ENCODE measurements at places on chromosomes 6 and 20.

DNA sequence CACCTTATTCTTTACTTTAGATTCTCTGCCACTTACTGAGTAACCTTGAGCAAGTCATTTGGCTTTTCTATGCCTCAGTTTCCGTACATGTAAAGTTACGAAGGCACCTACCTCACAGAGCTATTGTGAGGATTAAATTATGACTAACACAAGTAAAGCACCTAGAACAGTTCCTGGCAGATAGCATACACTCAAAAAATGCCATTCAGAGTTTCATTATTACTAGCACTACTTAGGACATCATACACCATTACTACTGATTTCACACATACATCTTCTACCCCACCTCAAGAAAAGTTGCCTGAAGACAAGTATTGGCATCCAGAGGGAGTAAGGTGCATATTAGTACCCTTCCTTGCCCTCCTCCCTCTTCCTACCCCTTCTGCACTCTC lies 107.8 kb downstream of the OGFRL1 start:
- DNase-seq: no peak

GRCh38 chr6:6588064-6588923 lies at the start of gene LY86:
TSS of gene LY86 (plus strand) at chr6:6588720. CDS start at chr6:6588735, 15 bp downstream.
- DNase-seq: peak; percentile 36

DNA sequence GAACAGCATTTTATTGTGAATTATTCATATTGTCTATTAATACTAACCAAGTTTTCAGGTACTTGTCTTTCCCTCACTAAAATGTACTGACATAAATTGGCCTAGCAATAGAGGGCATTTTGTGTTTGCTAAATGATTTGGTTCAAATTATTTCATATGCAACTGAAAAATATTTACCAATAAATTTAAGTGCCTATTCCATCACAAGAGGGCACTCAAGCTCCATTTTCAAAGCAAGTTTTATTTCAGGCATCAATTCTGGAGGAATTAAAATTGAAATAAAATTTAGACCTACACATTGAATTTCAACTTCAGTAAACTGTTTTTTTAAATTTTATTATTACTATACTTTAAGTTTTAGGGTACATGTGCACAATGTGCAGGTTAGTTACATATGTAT lies 114.3 kb upstream of the SYNCRIP start:
- peak; percentile 30 for DNase-seq

GRCh38 chr6:28496099-28496779 lies 19.4 kb downstream of the GPX6 start:
- no peak for DNase-seq

DNA sequence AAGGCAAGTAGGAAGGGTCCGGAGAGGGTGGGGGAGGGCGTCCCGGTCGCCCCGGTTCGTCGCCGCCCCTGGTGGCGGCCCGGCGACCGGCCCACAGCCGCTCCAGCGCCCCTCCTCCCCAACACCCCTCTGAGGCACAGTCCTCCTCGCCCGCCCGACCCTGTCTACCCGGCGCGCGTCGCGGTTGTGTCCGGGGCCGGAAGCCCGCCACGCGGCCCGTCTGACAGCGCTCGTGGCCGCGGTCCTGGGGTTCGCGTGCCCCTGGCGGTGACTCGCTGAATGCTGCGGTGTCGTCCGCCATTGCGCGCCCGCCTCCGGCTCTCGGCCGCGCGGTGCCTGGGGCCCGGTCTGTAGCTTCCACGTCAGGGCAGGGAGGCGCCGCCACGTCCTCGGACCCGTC lies 335.3 kb upstream of the DEFB115 start:
- DNase-seq: no peak

- DNase-seq: peak; percentile 51
Observed at GRCh38 chr20:50381771-50382593, 128.2 kb upstream of the PTPN1 start.

GRCh38 chr6:132669690-132670291 lies 10.8 kb upstream of the TAAR1 start:
- peak; percentile 75 for DNase-seq

GRCh38 chr20:34567892-34568865 lies 9.7 kb downstream of the MAP1LC3A start:
- DNase-seq: no peak

DNA sequence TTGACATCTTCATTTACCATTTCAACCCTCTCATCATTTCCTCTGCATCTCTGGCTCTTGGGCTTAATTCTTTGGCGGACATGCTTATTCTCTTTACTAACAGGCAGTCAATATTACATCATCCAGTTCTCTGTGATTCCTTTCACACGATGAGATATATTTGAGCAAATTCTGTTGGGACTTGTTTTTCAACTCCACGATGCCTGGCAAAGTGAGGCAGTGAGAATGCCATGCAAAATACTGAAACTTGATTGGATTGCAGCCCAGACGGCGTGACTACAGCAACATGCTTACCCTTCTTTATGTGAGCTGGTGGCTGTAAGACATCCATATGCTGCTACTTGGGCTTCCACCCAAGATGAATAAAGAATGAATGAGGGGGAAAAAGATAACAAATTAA lies 101.7 kb upstream of the SPACA1 start:
- DNase-seq: no peak

- no peak for DNase-seq
Observed at GRCh38 chr6:160058603-160059215, 62.9 kb upstream of the SLC22A1 start.

GRCh38 chr6:129717277-129717676 lies 7.3 kb upstream of the ARHGAP18 start:
- no peak for DNase-seq

DNA sequence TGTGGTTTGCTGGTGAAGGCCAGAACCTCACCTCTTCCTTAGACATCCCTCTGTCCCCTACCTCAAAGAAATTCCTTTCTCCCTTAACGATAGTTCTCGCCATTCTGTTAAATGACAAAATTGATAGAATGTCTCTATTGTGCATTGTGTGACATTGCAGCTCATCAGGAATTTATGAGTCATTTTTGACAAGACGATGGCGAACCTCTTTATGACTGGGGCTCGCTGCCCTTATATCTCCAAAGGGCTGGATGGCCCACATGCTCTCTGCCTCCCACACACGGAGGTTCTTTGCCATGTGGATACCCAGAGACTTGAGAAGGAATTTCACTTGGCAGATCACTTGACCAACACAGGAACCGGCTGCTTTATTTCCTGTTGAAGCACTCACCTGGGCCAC lies 66.8 kb upstream of the RPS6KA2 start:
- DNase-seq: no peak

- DNase-seq: no peak
Observed at GRCh38 chr6:17475606-17476244, 82.3 kb downstream of the CAP2 start.
